K562 (cell line): ENCODE measurements at places on chromosomes 11 and 22. TPM values are rescaled to one million over a fixed set of nuclear protein-coding genes. Genes with fewer than 3 reads are reported as not detected.
A peak's percentile ranks its signal among the peaks of the same experiment; 100 is the strongest.

DNA sequence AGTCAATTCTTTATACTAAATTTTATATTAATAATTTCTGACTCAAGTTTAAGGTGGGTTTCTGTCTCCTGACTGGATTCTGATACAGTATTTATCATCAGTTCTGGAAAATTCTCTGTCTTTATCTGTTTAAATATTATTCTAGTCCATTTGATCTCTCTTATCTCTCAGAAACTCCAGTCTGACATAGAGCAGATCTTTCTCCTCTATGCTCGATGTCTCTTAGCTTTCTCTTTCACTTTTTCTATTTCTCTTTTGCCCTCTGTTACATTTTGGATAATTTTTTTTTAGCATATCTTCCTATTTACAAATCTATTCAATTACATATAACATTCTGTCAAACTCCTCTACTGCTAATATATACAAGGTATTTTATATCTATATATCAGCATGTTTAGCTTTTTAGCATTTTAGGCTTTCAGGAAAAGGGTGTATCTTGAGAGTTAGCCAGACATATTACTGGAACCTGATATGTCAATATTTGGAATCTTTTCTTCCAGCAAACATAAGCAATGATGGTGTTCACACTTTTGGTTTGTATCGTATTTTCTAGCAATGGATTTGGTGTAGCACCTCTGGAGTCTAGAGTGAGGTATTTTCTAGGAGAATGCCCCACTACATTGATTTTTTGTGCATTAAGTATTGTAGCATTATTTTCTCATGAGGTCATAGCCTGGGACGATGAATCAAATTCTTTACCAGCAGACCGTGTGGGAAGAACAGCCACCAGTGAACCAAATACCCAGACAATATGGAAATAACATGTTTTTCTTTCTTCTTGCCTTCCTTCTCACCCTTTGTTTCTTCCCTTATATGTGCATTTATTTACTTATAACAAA lies 4.1 kb upstream of the NNMT start:
- no peak for DNase-seq
- H3K4me3 ChIP-seq, result no peak overlapping the region
- H3K27me3 ChIP-seq, result no peaks in the 10 kb centered on the region
- peaks cover 41% of the 10 kb centered on the region for H3K4me1 ChIP-seq

GRCh38 chr11:11290354-11290753 lies 62.7 kb downstream of the CSNK2A3 start:
- H3K4me1 ChIP-seq, result no peaks in the 10 kb centered on the region
- H3K36me3 ChIP-seq, result no peaks in the 10 kb centered on the region
- H3K4me3 ChIP-seq, result no peak overlapping the region

DNA sequence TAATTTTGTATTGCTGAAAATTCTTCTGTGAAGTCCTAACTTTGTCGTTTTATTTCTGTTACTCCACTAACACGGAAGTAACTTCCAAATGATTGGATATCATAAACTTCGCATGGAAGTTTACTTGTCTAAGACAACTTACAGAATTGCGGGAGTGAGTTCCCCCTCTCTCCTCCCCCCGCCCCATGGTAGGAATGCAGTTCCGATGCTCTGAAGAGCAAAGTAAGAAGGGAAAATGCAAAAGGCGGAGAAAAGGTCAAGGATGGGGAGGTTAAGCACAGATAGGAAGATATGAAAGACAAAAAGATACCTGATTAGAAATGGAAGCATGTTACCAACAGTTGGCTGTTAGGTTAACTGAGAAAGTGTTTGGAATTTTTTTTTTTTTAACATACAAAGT lies 1.3 kb downstream of the EIF3M start:
- H3K36me3 ChIP-seq, result peaks cover 46% of the 10 kb centered on the region
- no peaks in the 10 kb centered on the region; the same call in 1 of the 2 replicates for H3K4me1 ChIP-seq
- DNase-seq, result peak; percentile 45
- H3K27ac ChIP-seq, result peak overlapping the region; percentile 87

DNA sequence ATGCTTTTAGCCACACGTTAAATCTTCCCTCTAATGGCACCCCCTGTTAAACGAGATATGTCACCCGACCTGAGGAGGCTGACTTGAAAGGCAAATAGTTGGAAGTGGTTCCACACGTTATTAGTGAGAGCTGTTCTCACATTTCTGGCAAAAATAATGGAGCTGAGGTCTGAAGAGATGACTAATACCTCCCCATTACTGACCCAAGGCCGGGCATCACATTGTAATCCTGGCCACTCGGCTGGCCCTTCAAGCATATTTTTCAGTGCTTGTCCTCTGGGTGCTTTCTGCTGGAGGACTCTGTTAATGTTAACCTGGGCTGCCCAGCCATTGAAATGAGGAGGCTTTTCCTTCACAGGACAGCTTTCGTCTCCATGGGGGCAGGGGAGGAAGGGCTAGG lies 260.0 kb upstream of the CADM1 start:
- H3K27ac ChIP-seq, result no peak overlapping the region
- H3K4me1 ChIP-seq, result 0 out of 2 replicates have a peak, but pooled peaks cover 5% of the 10 kb centered on the region
- H3K36me3 ChIP-seq, result no peaks in the 10 kb centered on the region
- H3K27me3 ChIP-seq, result peaks cover 2% of the 10 kb centered on the region; the same call in 1 of the 3 replicates

- H3K4me1 ChIP-seq, result peaks cover 8% of the 10 kb centered on the region; the same call in 2 of the 3 replicates
- DNase-seq, result no peak
- no peaks in the 10 kb centered on the region for H3K36me3 ChIP-seq
These were observed 30.3 kb downstream of the PDGFB start for GRCh38 chr22:39214383-39215069.

DNA sequence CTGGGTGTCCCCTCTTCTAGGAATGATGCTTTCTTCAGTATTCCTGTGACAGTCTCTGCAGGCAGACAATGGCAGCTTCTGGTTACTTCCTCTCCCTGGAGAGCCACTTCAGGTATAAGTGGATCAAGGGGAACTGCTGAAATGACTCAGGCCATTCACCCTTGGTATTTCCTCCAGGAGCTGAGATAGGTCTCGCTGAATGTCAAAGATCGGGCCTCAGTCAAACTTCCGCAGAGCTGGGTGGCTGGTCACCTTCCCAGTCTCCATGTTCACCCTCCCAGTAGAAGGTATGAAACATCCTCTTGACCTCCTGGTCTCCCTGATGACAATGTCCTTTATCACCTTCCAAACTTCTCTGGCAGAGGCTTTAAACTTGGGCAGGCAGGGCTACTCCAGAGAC lies 1.8 kb upstream of the ANKK1 start:
- no peak overlapping the region for H3K27ac ChIP-seq
- no peaks in the 10 kb centered on the region for H3K36me3 ChIP-seq
- no peak for DNase-seq
- H3K4me1 ChIP-seq, result no peaks in the 10 kb centered on the region
- H3K27me3 ChIP-seq, result peaks cover 26% of the 10 kb centered on the region
- no peak overlapping the region for H3K4me3 ChIP-seq

- H3K27ac ChIP-seq, result no peak overlapping the region
- no peaks in the 10 kb centered on the region; the same call in 1 of the 2 replicates for H3K27me3 ChIP-seq
- H3K4me1 ChIP-seq, result no peaks in the 10 kb centered on the region
- no peak overlapping the region for H3K4me3 ChIP-seq
- no peak for DNase-seq
These were observed 20.9 kb upstream of the MPPED1 start for GRCh38 chr22:43390872-43391271.

DNA sequence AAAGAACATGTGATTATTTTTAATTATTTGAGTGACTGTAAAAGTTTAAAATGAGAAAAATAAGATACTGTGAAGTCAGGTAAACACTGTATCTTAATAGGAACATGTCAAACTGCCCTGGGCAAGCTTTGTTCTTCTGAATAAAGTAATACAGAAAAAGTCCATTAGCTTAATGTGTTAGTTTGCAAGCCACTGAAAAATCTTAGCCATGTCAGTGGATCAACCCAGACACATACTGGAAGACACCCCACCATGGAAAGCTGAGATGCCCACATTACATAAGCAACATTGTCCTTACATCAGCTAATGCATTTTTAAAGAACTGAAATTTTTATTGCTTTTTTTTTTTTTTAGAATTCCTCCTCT lies 155.2 kb downstream of the BBOX1 start:
- no peak for DNase-seq
- H3K27me3 ChIP-seq, result no peaks in the 10 kb centered on the region
- H3K4me1 ChIP-seq, result no peaks in the 10 kb centered on the region
- no peaks in the 10 kb centered on the region for H3K36me3 ChIP-seq
- no peak overlapping the region for H3K4me3 ChIP-seq
- H3K27ac ChIP-seq, result no peak overlapping the region

DNA sequence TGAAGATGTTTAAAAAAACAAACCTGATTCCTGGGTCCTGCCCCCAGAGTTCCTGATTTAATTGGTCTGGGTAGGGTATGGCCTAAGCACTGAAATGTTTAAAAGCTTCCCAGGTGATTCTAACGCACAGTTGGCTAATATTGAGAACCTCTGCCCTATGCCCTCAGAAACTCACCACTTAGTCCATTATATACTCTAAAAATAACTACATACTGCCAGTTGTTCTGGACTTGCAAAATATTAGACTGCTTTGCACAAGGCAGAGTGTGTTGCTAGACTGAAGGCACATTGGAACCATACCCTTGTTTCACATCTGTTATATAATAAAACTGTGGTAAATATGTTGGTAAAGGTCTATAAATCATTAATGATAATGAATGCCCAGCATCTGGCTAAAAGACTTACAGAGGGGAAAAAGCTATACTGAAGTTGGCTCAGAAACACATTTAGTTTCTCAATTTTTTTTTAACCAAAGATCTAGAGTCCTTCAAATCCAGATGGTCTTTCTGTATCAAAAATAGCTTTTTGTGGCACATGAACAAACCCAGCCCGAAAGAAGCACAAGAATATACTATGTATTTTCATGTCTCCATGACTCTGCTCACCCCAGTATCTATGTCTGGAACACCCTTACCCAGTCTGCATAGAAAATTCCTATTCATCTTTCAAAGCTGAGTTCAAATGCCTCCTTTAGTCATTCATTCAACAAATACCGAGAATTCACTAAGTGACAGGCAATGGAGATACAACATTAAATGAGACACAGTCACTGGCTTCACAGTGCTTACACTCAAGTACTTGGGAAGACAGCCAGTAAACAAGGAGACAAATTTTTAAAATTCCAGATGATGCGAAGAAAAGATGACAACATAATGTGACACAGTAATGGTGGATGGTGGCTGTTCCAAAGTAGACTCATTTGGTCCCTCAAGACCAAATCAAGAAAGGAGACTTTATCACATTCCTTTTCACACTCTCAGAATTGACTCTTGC lies 44.1 kb downstream of the RBFOX2 start:
- DNase-seq, result no peak
- H3K27me3 ChIP-seq, result no peaks in the 10 kb centered on the region
- H3K27ac ChIP-seq, result no peak overlapping the region
- H3K36me3 ChIP-seq, result 0 out of 3 replicates have a peak, but pooled peaks cover 2% of the 10 kb centered on the region

DNA sequence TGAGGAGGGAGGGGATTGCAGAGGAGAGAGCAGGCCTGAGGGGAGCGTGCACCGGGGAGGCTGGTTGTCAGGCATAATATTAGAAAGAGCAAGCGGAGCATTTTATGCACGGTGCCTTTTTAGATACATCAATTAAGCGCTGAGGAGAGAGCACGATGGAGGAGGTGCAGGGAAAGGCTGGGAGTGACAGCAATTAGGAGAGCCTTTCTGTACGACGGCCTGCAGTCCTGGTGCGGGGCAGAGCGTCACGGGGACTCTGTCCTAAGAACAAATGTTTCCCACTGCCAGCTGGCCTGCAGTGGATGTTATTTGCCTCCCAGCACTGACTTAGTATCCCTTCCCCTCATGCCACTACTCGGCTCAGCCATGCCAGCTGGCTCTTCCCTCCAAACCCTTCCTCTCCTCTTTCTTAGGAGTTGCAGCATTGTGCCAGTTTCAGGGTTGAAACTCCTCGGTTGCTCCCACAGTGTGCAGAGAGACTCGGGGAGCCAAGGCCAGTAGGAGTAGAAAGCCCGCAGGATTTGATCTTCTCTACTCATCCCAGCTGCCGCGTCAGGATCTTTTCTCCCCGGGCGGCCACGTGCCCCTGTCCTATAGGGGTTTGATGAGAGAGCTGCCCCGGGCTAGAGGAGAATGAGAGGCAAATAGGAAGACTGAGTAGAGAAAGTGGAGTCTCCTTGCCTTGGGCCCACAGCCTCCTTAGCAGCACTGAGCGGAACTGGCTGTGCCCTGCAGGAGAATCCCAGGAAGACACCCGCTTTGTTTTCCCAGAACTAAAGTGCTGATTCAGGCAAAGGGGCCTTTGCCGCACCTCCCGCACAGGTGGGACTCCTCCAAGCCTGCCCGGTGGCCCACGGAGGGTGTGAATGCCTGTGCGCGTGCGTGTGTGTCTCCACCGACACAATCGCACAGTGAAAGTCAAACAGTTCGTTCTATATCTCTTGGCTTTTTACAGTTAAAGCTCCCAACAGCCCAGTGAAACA lies 875.3 kb downstream of the NTM start:
- H3K4me3 ChIP-seq, result no peak overlapping the region
- H3K4me1 ChIP-seq, result no peaks in the 10 kb centered on the region
- no peaks in the 10 kb centered on the region for H3K36me3 ChIP-seq
- DNase-seq, result no peak

- no peak for DNase-seq
- H3K27ac ChIP-seq, result no peak overlapping the region
- no peak overlapping the region for H3K4me3 ChIP-seq
- no peaks in the 10 kb centered on the region for H3K27me3 ChIP-seq
- no peaks in the 10 kb centered on the region for H3K36me3 ChIP-seq
- no peaks in the 10 kb centered on the region for H3K4me1 ChIP-seq
These were observed 88.9 kb upstream of the DDI1 start for GRCh38 chr11:103947546-103947919.

- H3K4me1 ChIP-seq, result peaks cover 13% of the 10 kb centered on the region
- no peak overlapping the region for H3K4me3 ChIP-seq
These were observed 63.0 kb downstream of the GAB2 start for GRCh38 chr11:78354408-78355308.

DNA sequence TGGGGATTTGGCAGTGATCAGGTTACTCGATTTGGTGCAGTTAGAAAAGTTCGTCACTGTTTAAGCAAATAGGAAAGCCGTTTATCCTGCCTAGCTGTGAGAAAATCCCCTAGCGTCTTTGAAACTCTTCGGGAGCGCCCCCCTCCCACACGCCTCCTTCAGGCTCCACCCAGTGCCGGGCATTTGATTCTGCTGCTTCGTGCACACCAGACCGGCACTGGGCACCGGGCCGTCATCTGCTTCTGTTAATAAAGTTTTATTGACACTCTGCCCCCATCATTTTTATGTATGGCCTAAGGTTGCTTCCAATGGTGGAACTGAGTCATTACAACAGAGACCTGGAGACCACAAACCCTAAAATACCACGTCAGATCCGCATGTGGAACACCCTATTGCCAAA lies 50.9 kb downstream of the IGF2 start:
- peaks cover 11% of the 10 kb centered on the region for H3K27me3 ChIP-seq
- no peak for DNase-seq
- H3K36me3 ChIP-seq, result no peaks in the 10 kb centered on the region
- no peak overlapping the region for H3K4me3 ChIP-seq
- no peak overlapping the region for H3K27ac ChIP-seq
- H3K4me1 ChIP-seq, result no peaks in the 10 kb centered on the region

The OR51B4 gene
- total RNA-seq, result 43.8 and 48.2 TPM in 2 replicates

The OR2D2 gene
- total RNA-seq, result 0.22 and 0.38 TPM in 2 replicates

The TMPRSS13 gene
- 0.29 and 0.34 TPM in 2 replicates for total RNA-seq

The VPREB1 gene
- total RNA-seq, result not detected in 2 replicates

The SCGB1C1 gene
- total RNA-seq, result not detected in 2 replicates

The SYVN1 gene
- 42.7 and 47.4 TPM in 2 replicates for total RNA-seq

The CHRNA10 gene
- 1.4 and 1.5 TPM in 2 replicates for total RNA-seq

The DCHS1 gene
- 0.45 and 0.49 TPM in 2 replicates for total RNA-seq

The KLHL35 gene
- not detected in 2 replicates for total RNA-seq

The CYTH4 gene
- total RNA-seq, result 0.58 and 0.75 TPM in 2 replicates

The RAB39A gene
- not detected in 2 replicates for total RNA-seq

The ZNF215 gene
- total RNA-seq, result 12.5 and 12.8 TPM in 2 replicates

The MYRF gene
- 21.4 and 25.8 TPM in 2 replicates for total RNA-seq

The GGTLC2 gene
- total RNA-seq, result not detected in 2 replicates
